ENCODE measurements at places on chromosomes 1 and 21. TPM values are rescaled to one million over a fixed set of nuclear protein-coding genes. Genes with fewer than 3 reads are reported as not detected.

DNA sequence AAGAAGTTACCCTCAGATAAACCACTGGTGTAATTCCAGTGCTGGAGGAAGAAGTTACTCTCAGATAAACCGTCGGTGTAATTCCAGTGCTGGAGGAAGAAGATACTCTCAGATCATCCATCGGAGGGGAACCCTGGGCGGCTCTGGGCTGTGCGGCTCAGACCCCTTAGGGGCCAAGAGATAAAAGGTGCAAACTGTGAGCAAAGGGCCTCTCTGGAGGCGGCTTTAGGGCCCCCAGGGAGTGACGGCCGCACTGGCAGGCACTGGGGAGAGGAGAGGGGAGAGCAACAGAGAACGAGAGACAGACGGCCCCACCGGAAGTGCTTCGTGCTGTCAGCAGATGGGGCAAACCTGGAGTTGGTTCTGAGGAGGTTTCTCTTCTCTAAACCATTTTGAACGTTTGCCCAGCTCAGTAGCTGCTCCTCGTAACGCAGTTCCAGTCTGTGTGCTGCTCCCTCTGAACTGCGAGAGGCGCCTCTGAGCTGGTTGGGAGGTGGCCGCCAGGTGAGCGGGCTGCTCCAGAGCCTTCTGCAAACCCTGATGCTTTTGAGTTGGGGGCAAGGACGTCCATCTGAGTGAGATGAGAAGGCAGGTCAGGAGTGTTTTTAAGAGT is 62.6 kb upstream of the COL6A1 start:
- no peak for DNase-seq

DNA sequence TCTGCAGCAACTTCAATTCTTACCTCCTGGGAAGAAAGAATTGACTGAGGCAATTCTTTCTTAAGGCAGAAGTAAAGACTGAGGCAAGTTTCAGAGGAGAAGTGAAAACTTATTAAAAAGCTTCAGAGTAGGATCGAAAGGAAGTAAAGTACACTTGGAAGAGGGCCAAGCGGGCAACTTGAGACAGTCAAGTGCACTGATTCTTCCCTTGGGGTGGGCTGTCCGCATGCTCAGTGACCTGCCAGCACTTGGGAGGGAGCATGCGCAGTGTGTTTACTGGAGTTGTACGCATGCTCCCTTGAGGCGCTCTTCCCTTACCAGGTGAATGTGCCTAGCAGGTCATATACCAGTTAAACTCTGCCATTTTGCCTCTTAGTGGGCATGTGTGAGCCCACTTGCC is 55.3 kb upstream of the NBPF3 start:
- no peak for DNase-seq

- no peak for DNase-seq
Measured at GRCh38 chr1:80023358-80023757, 1016.8 kb upstream of the ADGRL4 start.

- DNase-seq = no peak
Measured at GRCh38 chr1:63713627-63714481, 60.0 kb upstream of the ROR1 start.

DNA sequence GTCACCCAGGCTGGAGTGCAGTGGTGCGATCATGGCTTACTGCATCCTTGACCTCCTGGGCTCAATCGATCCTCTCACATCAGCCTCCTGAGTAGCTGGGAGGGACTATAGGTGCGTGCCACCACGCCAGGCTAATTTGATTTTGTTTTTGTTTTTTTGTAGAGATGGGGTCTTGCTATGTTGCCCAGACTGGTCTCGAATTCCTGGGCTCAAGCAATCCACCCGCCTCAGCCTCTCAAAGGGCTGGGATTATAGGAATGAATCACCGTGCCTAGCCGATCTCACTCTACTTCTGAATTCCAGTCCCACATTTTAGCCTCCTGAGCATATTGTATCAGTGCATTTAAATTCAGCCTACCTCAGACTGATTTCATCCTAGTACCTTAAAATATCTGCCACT is 1.8 kb downstream of the CTXND2 start:
- no peak for DNase-seq

Gene CCDC17
- 2.3 TPM for total RNA-seq

Gene MTARC2
- total RNA-seq = not detected

Measured in CD4-positive, alpha-beta T cell (primary cell).